ENCODE measurements at places on chromosomes 7 and 10.

DNA sequence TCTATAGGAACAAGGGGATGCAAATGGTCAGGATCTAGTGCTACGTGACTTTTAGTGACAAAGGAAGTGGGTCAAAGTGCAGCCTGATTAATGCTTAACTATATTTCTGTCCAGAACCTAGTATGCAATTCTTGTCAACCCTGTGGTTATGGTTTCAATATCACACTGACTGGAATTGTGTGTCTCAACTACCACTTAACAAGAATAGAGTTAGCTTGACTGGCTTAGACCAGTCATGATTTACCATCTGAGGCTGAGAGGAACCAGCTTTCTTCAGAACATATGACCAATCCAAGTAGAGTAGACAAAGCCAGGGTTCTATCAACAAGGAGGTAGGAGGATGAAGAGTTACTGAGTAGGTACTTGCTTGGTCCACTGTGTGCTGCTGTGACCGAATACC, 54.4 kb downstream of the MYPN start:
- DNase-seq, result no peak

- no peak for DNase-seq
These were observed 39.1 kb upstream of the BET1 start for GRCh38 chr7:94043299-94043698.

DNA sequence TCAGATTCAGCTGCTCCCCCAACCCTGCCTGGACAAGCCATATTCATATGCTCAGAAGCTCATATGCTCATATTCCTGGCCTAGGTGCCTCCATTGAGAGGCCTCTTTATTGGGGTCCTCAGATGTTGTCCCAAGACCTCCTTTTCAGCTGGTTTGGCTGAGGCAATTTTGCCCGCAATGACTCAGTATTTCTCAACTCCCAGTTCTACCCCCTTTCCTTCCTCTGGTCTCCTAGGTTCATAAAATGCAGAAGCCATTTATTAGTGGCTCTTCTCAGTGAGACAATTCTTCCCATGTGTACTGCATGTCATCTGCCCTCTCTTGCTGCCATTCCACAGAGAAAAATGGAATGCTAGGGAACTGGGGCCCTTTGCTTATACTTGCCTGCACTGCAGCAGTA, 110.7 kb downstream of the INHBA start:
- DNase-seq, result no peak

GRCh38 chr7:97409346-97409745, 291.8 kb downstream of the SDHAF3 start:
- no peak for DNase-seq

DNA sequence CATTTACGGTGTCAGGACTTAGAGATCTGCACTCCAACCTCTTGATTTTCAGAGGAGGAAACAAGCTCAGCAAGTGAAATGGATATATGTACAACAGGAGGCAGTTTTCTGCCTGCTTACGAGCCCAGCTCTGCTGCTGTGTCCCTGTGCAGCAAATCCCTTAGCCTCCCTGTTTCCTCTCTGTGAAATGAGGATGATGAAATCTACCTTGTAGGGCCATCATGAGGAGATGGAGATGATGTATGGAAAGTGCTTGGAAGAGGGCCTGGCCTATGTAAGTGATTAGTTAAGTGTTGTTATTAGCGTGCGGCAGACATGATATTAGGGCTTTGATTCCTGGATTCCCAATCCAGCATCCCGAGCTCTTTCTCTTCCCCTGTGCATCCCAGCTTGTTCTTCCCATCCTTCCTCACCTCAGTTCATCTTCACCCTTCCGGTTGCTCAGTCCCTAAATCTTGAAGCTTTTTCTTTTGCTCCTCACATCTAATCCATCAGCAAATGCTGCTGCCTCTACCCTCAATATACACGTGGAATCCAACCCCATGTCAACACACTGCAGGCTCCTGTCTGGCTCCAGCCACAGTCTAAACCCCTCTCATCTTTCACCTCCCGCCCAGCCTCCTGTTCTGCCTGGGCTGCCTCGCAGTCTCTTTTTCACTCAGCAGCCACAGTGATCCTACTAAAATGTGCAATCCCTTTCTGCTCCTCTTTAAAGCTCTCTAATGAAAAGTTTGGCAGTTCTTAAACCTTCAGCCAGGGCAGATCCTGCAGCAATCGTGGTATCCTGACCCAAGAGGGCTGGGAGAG, 113.8 kb downstream of the MARCHF5 start:
- DNase-seq, result no peak

- DNase-seq, result no peak
These were observed 28.9 kb downstream of the PPIF start for GRCh38 chr10:79376078-79376628.

DNA sequence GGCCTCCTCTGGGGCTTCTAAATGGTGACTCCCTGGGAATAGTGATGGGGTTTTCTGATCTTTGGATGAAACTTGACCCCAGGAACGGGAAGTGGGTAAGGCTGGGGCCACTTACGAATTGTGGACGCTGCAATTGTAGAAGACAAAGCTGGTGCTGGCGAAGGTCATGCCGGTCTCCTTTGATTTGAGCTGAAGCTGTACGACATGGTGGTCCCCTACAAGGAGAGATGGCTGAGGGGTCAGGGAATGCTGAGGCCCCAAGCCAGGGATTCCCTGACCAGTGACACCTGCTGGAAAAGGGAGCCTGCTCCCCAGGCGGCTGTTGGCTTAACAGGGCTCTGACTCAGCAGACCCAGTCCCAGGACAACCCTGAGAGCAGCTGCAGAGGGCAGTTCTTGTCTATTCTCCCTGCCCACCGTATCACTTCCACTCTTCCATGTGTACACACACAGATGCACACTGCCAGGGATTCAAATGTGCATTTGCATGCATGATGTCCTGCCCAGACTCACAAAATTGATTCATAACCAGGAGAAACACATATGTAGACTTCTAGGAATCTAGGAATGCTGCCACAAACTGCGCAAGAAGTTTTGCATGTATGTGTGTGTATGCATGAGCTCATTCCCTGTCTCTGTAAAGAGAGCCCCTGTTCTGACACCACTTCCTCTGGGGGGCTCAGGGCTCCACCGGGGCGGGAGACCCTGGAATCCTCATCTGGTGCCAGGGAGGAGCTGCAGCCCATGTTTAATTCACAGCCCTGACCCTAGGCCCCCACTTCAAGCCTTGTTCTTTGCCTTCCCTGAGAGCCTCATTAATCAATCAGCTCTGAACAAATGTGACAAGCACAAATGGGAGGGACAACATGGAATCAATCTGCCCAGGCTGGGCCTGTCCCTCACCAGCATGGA, 350.0 kb downstream of the PLXNA4 start:
- no peak for DNase-seq

DNA sequence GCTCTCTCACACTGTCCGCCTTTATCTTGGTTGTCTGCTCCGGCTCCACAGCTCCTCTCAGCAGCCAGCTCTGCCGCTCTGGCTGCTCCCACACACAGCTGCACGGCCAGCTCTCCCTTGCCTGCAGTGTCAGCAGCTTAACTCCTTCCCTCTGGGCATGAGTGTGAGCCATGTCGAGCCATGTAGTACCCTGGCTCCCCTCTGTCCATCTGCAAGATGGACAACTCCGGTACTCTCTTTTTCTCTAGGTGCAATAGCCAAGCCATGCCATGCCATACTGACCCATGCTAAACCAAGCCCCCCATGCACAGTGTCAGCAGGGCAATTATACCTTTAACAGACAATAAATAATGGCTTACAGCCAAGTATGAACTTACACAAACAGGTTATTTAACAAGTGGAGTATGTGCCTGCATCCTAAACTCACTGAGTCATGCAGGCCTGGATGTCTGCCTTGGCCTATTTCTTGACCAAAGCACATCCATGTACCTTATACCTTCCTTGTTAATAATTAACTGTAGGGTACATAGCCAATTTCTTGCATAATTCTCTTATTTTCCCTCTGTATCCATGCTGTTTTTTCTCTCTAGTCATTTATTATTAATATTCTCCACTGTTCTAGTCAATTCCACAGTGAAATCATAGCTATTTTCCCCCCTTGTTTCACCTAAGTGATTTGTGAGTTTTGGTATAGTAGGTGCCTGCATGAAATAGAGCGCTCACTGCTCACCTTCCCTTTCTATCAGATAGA, 170.9 kb downstream of the CDK14 start:
- DNase-seq, result no peak
